ENCODE measurements at places on chromosomes 7 and 10.
A peak's percentile ranks its signal among the peaks of the same experiment; 100 is the strongest.

- no peak for DNase-seq
Observed at GRCh38 chr10:98667081-98667480, 220.3 kb upstream of the HPS1 start.

DNA sequence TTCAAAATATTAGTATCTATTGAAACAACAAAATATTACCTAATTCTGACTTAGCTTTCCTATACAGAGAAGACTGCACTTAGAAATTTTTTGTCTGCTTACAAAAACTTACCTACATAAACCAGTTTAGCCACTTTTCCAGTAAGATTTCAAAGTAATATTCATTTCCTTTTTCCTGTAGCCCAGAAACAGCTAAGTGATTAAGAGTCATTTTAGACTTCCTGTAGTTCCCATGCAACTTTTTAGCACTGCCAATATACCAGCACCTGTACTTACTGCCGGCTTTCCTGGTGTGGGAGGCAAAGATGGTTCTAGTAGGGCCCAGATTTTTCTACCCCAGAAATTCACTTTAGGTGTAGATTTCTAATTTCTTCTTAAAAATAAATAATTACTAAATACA, 21.8 kb downstream of the NT5C2 start:
- DNase-seq = no peak

- DNase-seq = peak; percentile 96
Observed at GRCh38 chr10:29811751-29812427, 177.1 kb upstream of the SVIL start.

- DNase-seq = peak; percentile 77
Observed at GRCh38 chr7:5665094-5666025, 116.1 kb downstream of the RNF216 start.

GRCh38 chr7:151388007-151388297, 21.9 kb downstream of the WDR86 start:
- no peak for DNase-seq

DNA sequence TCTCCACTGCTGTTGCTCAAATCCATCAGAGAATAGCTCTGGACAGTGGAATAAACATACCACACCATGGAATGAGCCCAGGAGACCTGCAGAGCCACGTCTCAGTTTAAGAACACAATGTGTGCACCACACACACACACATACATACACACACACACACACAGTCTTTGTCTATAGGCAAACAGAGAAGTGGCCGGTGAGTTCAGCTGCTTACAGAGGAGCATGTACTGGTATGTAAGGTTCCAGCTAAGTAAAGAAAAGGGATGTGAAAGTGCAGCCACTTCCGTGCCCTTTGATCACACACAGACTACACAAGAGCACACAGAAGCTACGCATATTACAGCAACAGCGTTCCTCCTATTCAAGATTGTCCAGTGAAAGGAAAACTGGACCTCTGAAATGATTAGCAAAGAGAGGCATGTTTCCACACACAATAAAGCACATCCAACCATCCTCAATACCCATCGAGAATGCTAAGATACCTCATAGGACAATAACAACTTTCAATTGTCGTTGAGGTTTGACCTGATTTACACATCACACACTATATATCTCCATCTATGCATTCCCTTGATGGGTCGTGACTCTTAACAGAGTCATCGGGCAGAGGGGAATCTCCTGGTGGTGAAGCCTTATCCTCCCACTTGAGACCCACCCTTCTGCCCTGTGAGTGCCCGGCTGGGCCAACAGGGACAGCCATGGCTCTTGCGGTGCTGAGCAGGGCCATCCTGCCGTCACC, 23.6 kb downstream of the SLC35B4 start:
- no peak for DNase-seq

DNA sequence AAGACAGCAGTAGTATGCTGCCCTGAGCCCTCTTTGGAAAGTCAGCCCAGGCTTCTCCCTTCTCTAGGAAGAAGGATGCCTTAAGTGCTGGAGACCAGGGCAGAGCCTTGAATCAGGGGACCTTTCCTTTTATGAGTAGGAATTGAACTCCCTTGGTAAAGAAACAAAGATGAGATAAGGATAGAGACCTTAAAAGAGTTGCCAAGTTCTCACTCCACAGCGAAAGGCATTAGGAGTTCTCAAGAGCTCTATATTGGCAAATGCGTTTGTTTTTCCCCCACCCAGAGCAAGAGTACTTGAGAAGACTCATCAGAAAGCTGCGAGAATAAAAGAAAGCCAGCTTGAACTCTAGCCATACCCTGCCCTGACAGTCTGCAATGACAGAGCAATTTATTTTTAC, 72.9 kb upstream of the OGDHL start:
- DNase-seq = no peak

- no peak for DNase-seq
Observed at GRCh38 chr7:3616306-3616705, 315.3 kb downstream of the SDK1 start.

DNA sequence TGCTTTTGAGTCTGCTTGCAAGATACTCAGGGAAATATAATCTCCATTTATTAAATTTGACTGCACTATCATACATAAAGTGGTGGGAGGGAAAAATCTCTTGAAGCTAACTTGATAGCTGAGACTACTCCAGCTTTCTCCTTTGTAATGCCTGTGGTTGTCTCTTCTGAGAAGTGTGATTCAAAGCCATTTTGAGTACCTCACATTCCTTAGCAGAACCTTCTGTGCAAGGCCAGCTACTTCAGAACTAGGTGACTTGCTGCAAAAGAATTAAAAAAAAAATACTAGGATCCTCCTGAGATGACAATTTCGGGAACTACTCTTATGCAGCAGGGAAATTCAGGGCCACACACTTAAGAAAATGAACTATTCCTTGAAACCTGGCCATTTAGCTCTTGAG, 294.8 kb downstream of the MDFIC start:
- DNase-seq = no peak

- DNase-seq = peak; percentile 39
Observed at GRCh38 chr7:93551063-93551895, 23.2 kb downstream of the CALCR start.

- no peak for DNase-seq
Observed at GRCh38 chr10:73786512-73786885, 1.1 kb downstream of the ZSWIM8 start.

- peak; percentile 55 for DNase-seq
Observed at GRCh38 chr10:77873536-77874380, 52.8 kb downstream of the DLG5 start.

DNA sequence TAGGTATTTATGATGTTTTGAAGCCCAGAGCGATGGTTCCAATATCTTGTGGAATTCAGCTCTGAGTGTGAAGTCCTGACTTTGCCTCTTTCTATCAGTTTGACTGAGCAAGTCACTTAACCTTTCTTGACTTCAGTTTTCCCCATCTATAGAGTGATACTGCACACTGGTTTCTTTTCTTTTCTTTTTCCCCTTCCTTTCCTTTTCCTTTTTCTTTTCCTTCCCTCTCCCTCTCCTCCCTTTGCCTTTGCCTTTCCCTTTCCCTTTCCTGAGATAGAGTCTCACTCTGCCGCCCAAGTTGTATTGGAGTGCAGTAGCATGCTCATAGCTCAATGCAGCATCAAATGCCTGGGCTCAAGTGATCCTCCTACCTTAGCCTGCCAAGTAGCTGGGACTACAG, 20.6 kb downstream of the SGPL1 start:
- no peak for DNase-seq

GRCh38 chr7:69625238-69625637, 27.0 kb downstream of the AUTS2 start:
- no peak for DNase-seq

- no peak for DNase-seq
Observed at GRCh38 chr7:36599645-36600313, 124.5 kb downstream of the AOAH start.

- peak; percentile 4 for DNase-seq
Observed at GRCh38 chr7:901388-902154, 25.2 kb downstream of the GET4 start.

- no peak for DNase-seq
Observed at GRCh38 chr10:62057850-62058249, 156.4 kb downstream of the ARID5B start.

DNA sequence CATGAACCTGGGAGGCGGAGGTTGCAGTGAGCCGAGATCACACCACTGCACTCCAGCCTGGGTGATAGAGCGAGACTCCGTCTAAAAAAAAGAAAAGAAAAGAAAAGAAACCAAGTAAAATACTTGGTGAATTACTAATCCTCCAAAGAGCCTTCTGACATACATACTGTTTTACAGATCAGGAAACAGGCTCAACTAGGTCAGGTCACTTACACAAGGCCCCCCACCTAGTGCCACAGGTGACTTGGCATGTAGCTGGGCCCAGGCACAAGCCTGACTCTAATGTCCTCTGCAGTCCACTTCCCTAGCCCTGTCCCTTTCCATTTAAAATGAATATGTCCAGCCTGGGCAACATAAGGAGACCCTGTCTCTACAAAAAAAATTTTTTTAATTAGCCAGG, 157.0 kb downstream of the TPST1 start:
- no peak for DNase-seq

Data from astrocyte of the cerebellum (primary cell).